ENCODE measurements at places on chromosomes 4 and X.

GRCh38 chr4:11507920-11508319 lies 79.2 kb upstream of the HS3ST1 start:
- no peak overlapping the region for H3K4me3 ChIP-seq
- no peak overlapping the region for H3K27ac ChIP-seq
- H3K27me3 ChIP-seq, result no peaks in the 10 kb centered on the region
- no peaks in the 10 kb centered on the region for H3K36me3 ChIP-seq
- DNase-seq, result no peak

GRCh38 chr4:159012381-159012780 lies 90.5 kb upstream of the RAPGEF2 start:
- H3K27me3 ChIP-seq, result no peaks in the 10 kb centered on the region
- no peak overlapping the region for H3K27ac ChIP-seq
- no peak overlapping the region for H3K4me3 ChIP-seq
- H3K36me3 ChIP-seq, result no peaks in the 10 kb centered on the region

DNA sequence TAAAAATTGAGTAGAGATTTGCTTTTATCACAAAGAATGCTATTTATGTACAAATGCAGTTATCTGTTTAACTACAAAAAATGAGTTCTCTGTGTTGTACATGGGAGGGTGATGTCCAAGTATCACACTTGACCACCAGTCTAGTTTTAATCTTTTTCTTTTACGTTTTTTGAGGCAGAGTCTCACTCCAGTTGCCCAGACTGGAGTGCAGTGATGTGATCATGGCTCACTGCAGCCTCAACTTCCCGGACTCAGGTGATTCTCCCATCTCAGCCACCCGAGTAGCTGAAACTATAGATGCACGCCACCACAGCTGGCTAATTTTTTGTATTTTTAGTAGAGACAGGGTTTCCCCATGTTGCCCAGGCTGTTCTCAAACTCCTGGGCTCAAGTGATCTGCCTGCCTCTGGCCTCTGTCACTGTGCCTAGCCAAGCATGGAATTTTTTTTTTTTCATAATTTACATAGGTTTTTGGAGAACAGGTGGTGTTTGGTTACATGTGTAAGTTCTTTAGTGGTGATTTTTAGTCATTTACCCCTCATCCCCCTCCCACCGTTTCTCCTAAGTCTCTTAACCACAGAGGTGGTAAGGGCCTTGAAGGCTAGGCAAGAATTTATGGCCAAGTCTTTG lies 47.9 kb upstream of the RPA4 start:
- DNase-seq, result no peak
- no peaks in the 10 kb centered on the region for H3K27me3 ChIP-seq
- H3K36me3 ChIP-seq, result no peaks in the 10 kb centered on the region
- H3K4me1 ChIP-seq, result no peaks in the 10 kb centered on the region
- H3K4me3 ChIP-seq, result no peak overlapping the region

GRCh38 chrX:49071877-49072711 lies 1.7 kb downstream of the PRAF2 start:
- H3K27me3 ChIP-seq, result no peaks in the 10 kb centered on the region
- H3K36me3 ChIP-seq, result no peaks in the 10 kb centered on the region
- H3K4me3 ChIP-seq, result no peak overlapping the region
- no peak for DNase-seq
- H3K4me1 ChIP-seq, result peaks cover 9% of the 10 kb centered on the region

DNA sequence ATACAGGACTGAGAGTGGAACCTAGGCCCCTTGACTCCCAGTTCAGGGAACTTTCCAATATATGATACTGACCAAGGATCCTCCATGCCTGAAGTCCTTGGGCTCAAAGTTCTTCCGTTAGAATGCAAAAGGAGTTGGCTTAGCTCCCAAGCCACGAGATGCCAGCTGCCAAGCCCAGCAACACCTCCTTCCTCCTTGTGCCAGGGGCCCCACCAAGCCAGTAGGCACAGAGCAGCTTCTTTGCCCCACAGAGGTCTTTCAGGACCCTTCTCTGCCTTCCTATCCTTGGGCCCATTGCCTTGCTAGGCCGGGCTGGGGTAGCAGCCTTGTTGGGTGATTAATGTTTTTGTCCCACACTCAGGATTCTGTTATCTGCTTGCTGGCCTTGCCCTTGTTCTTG lies 105.6 kb downstream of the EFNB1 start:
- no peak for DNase-seq
- H3K27ac ChIP-seq, result no peak overlapping the region
- no peak overlapping the region for H3K4me3 ChIP-seq
- no peaks in the 10 kb centered on the region for H3K4me1 ChIP-seq
- H3K36me3 ChIP-seq, result no peaks in the 10 kb centered on the region

DNA sequence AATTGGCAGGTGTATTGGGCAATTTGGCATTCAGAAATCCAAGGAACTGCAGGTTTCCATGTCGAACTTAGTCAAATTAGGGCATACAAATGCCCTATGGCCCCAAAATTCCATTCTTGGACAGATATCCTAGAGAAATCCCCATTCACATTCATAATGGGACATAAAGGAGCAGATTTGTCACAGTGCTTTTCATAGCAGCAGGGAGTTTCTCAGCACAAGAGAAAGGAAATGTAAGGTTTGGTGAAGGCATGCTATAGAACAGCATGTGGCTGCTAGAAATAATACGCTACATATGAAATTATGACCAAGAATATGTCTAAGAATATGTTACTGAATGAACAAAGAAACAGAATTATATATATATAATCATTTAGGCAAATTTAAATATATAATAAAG lies 437.5 kb upstream of the BOD1L1 start:
- H3K4me3 ChIP-seq, result no peak overlapping the region
- no peaks in the 10 kb centered on the region for H3K36me3 ChIP-seq
- no peak for DNase-seq
- no peaks in the 10 kb centered on the region for H3K4me1 ChIP-seq
- no peaks in the 10 kb centered on the region for H3K27me3 ChIP-seq

- no peak overlapping the region for H3K4me3 ChIP-seq
- DNase-seq, result no peak
- H3K36me3 ChIP-seq, result peaks cover 16% of the 10 kb centered on the region
- H3K27ac ChIP-seq, result no peak overlapping the region
- no peaks in the 10 kb centered on the region for H3K4me1 ChIP-seq
Observed at GRCh38 chr4:39470402-39470801, 11.5 kb downstream of the LIAS start.

DNA sequence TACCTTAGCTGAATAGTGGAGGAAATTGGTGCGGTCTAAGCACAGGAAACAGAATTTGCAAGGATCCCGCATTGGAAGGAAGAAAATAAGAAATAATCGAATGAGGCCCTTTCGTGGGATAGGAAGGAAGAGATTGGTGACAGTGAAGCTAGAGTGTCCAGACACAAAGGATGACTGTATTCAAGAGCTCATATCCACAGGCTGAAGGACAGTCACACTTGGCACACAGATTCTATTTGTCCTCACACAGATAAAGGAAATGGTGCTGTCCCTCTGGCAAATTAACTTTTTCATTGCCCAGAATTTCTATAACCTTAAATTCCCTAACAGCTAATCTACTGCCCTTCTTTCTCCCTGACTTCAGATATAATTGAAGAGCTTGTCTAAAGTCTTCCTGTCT lies 2188.9 kb upstream of the TENM3 start:
- H3K27ac ChIP-seq, result no peak overlapping the region
- no peaks in the 10 kb centered on the region for H3K4me1 ChIP-seq
- H3K36me3 ChIP-seq, result no peaks in the 10 kb centered on the region
- no peak overlapping the region for H3K4me3 ChIP-seq
- H3K27me3 ChIP-seq, result no peaks in the 10 kb centered on the region

DNA sequence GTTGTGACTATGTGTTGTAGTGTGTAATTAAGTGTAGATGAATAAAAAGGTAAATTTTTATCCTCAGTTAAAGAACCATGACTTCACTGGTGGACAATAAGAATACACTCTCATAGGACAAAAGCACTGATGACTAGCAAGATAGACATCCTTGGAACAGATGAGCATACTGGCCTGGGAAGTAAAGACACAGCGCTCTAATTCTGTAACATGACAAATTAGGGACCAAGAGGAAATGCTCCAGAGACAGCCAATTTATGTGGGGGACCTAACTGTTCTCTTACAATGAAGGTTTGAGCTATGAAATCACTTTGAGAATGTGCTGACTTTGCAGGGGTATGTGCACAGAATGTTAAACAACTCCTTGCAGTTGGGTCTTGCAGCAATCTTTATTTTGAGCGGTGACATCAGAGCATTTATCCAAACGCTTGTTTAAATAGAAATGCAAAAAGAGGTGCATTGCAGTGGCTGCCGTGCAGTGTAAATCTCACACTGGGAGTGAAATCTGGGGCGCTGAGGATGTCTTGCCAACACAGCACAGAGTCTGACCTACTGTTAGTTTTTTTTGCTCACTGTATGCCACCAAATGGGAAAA lies 109.3 kb downstream of the MAGEC2 start:
- H3K4me3 ChIP-seq, result no peak overlapping the region
- H3K27me3 ChIP-seq, result no peaks in the 10 kb centered on the region
- no peaks in the 10 kb centered on the region for H3K36me3 ChIP-seq

DNA sequence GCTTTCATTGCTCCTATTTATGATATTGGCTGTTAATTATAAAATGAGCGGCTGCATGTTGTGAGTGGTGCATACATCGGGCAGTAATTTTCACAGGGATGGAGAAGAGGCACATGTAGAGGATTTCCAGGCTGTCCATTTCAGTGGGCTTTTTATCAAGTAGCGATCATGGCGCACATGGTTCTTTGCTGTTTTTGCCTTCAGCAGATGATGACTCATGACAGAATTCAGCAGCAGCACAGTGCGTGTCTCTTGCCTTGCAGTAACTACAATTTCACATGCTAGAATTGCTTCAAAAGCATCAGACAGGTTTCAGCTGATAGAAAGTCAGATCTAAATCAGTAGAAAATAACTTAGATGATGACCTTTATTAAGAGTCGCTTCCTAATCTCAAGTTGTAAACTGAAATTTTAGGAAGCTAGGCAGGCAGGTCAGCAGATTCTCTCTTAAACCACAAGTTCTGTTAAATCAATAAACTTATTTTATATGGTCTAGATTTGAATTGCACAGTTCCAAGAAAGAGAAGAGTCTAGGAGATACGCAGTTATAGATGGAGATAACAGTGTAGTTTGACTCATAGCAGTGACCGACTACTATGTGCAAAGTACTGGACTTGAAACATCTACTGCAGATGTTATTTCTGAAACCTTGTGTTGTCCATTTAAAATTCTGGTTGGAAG lies 35.8 kb downstream of the LRP2BP start:
- H3K27ac ChIP-seq, result no peak overlapping the region
- H3K27me3 ChIP-seq, result no peaks in the 10 kb centered on the region
- no peak overlapping the region for H3K4me3 ChIP-seq
- no peak for DNase-seq

- H3K4me3 ChIP-seq, result no peak overlapping the region
- H3K4me1 ChIP-seq, result no peaks in the 10 kb centered on the region
- no peaks in the 10 kb centered on the region for H3K27me3 ChIP-seq
- H3K27ac ChIP-seq, result no peak overlapping the region
- no peak for DNase-seq
Observed at GRCh38 chrX:80432863-80433262, 12.6 kb downstream of the TENT5D start.

GRCh38 chr4:6687947-6688878 lies 5.5 kb upstream of the S100P start:
- H3K4me1 ChIP-seq, result peaks cover 54% of the 10 kb centered on the region
- H3K27ac ChIP-seq, result peak overlapping the region; percentile 81
- H3K4me3 ChIP-seq, result no peak overlapping the region
- no peaks in the 10 kb centered on the region for H3K27me3 ChIP-seq
- H3K36me3 ChIP-seq, result no peaks in the 10 kb centered on the region
- no peak for DNase-seq

- H3K36me3 ChIP-seq, result peaks cover 7% of the 10 kb centered on the region
- H3K27ac ChIP-seq, result no peak overlapping the region
- H3K4me3 ChIP-seq, result no peak overlapping the region
- H3K4me1 ChIP-seq, result no peaks in the 10 kb centered on the region
- H3K27me3 ChIP-seq, result no peaks in the 10 kb centered on the region
Observed at GRCh38 chrX:130211415-130212186, 39.8 kb downstream of the RAB33A start.

DNA sequence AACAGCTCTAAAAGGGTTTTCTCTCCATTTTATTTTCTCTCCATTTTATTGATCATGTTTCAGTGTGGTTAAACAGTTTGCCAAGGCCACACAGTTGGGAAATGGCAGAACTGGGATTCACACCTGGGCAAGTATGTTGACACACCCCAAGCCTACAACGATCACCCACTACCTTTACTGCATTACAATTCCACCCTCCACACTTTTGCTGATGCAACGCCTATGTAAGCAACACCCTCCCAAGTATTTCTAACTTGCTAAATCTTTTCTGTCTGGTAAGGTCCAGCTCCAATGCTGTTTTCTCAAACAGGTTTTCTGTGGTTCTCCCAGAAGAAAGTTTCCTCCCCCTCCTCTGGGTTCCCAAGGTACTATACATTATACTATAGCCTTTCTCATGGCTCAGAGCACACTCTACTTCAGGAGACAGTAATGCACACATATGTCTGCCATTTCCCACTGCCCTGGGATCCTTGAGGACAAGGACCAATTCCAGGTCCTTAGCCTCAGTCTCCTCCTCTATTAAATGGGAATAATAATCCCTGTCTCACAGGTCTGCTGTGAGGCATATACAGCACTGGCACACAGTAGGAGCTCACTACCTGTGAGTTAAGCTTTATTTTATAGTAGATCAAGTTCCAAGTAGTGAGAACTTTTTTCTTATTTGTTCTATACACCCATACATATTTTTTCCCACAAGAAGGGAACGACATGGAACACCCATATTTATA lies 27.9 kb downstream of the IQSEC2 start:
- no peaks in the 10 kb centered on the region for H3K36me3 ChIP-seq
- H3K27me3 ChIP-seq, result no peaks in the 10 kb centered on the region
- H3K27ac ChIP-seq, result no peak overlapping the region
- no peak for DNase-seq
- H3K4me1 ChIP-seq, result no peaks in the 10 kb centered on the region
- no peak overlapping the region for H3K4me3 ChIP-seq

DNA sequence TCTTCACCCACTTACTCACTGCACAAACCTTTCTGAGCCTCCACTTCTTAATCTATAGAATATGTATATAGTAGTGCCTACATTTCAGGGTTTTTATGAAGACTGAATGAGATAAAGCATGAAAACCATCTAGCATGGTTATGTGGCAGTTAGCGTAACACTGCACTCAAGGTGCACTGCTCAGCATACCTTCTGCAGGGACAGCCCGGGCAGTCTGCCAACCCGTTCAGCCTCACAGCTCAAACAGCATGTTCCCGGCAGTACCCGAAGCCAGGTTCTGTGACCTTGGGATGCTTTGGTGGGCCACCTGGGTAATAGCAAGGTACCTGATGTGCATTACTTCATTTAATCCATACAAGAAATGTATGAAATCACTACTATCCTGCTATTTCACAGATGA lies 81.4 kb downstream of the DOCK11 start:
- no peak for DNase-seq
- no peak overlapping the region for H3K27ac ChIP-seq
- H3K4me3 ChIP-seq, result no peak overlapping the region
- H3K4me1 ChIP-seq, result no peaks in the 10 kb centered on the region
- H3K36me3 ChIP-seq, result peaks cover 20% of the 10 kb centered on the region

DNA sequence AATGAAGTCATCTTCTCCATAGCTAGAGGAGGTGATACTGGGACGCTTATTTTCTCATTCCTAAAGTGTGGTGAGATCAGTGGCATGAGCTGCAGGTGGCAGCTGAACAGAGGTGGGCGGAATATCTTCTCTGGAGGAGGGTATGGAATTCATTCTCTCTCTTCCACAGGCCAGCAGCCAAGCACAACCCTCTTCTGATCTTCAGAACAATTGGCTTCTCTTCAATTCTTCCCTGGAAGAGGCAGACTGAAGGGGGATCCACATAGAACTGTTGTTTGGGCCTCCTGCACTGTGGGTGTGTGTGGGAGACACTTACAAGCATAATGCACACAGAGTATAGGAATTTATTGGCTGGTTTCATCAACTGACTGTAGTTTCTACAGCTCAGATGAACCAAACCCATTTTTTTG lies 180.4 kb upstream of the RASGEF1B start:
- H3K27ac ChIP-seq, result no peak overlapping the region
- H3K27me3 ChIP-seq, result no peaks in the 10 kb centered on the region
- no peak overlapping the region for H3K4me3 ChIP-seq
- DNase-seq, result no peak
- H3K36me3 ChIP-seq, result no peaks in the 10 kb centered on the region
